ENCODE measurements at places on chromosomes 3 and 15.

GRCh38 chr15:37881237-37882013 is 53.0 kb upstream of the TMCO5A start:
- DNase-seq: no peak

DNA sequence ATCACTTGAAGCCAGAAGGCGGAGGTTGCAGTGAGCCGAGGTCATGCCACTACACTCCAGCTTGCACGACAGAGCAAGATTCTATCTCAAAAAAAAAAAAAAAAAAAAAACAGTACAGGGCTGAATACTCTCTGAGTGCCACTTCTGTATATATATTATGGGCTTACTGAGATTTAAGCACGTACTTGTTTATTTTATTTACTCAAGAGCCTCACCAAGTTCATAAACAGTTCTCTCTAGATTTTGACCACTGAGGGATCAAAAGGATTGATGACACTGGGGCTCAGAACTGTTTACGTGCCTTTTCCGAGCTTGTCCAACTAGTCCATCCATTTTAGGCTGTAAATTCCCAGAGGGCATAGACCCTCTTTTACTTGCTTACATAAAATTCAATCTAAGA is 81.5 kb downstream of the FRMD4B start:
- DNase-seq: no peak

- no peak for DNase-seq
Measured at GRCh38 chr15:44438402-44438801, 11.0 kb downstream of the CTDSPL2 start.

DNA sequence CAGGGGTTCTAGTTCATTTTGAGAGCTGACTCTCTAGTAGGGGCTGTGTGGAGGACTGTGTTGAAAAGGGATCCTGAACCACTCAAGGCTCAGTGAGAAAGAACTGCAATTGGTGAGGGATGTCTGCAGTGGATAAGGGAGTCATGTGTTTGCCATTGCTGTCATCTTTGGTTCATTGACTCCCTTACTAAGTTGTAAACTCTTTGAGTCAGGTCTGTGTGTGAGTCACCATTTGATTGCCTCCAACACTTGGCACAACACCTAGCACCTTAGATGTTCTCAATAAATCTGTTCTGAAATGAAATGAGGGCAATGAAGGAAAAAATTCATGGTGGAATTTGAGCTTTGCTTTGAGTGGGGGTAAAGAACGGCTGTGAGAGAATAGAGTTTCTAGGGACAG is 51.7 kb downstream of the PLS1 start:
- DNase-seq: no peak

All from stimulated activated CD8-positive, alpha-beta memory T cell treated with anti-CD3 and anti-CD28 coated beads, Interleukin-15, amount 100 ng/mL, for 48 hours (primary cell).